Neuronal stem cell (in vitro differentiated cells): ENCODE measurements at places on chromosomes 5 and 9.

DNA sequence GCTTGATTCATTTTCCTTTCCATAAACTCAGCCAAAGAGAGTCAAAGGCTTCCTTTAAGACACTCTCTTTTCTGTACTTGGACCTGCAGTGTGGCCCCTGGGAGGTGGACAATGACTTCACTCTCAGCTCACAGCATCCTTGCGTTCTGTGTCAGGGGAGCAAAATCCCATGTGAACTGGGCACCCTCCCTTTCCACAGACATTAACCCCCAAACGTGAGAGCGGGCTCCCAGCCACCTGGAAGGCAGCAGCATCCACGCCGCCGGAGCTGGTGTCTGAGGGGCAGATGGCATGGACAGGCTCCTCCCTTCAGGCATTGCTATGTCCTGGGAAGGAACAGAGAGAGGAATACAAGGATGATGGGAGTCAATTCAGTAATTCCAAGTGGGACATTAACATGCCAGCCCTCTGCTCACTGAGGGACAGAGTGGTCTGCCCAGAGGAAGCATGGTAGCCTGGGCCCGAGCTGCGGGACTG lies 39.5 kb downstream of the TRIP13 start:
- no peak for DNase-seq

GRCh38 chr5:75319638-75320037 lies 17.4 kb upstream of the HMGCR start:
- no peak for DNase-seq

GRCh38 chr9:3237121-3237520 lies 288.7 kb downstream of the RFX3 start:
- DNase-seq = no peak

GRCh38 chr5:133510634-133511262 lies 101.6 kb downstream of the FSTL4 start:
- no peak for DNase-seq

- no peak for DNase-seq
These were observed 24.0 kb downstream of the GLRX start for GRCh38 chr5:95798545-95798944.

- DNase-seq = no peak
These were observed 6.6 kb upstream of the FAM151B start for GRCh38 chr5:80481019-80481893.

DNA sequence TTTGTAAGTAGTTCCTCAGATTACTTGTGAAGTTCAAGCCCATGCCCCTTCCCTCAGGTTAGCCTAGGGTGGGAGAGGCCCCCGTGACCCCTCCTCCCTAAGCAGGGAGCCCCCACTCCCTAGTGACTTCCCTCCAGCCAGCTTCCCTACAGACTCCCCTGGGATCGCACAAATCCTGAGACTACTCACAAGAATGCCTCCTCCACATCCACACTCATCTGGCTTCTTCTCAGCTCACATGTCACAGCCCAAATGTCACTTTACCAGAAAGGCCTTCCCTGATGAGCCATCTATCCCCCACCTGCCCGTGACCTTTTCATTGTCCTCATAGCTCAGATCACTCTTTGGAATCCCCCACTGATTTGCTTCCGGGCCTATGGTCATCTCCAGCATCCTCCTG lies 96.7 kb upstream of the ARAP3 start:
- DNase-seq = no peak

- peak; percentile 91 for DNase-seq
These were observed at the start of gene NELFB for GRCh38 chr9:137254624-137255447. NELFB (plus strand) TSS chr9:137255327.

- no peak for DNase-seq
These were observed 501.9 kb downstream of the KDM4C start for GRCh38 chr9:7259544-7260241.
